ENCODE measurements at places on chromosomes 3 and 15. TPM values are rescaled to one million over a fixed set of nuclear protein-coding genes. Genes with fewer than 3 reads are reported as not detected.
A peak's percentile ranks its signal among the peaks of the same experiment; 100 is the strongest.

ATG3 gene
- total RNA-seq = 25.5 TPM

ILDR1 gene
- 5.2 TPM for total RNA-seq

DNAH12 gene
- 0.81 TPM for total RNA-seq

IMPG2 gene
- 0.12 TPM for total RNA-seq

SPTBN5 gene
- 0.60 TPM for total RNA-seq

TOP2B gene
- total RNA-seq = 28.9 TPM

NDUFB5 gene
- 46.4 TPM for total RNA-seq

PARL gene
- total RNA-seq = 42.9 TPM

GRCh38 chr3:172844428-172844827 is 93.9 kb downstream of the ECT2 start:
- DNase-seq = no peak
- no peaks in the 10 kb centered on the region for H3K27me3 ChIP-seq
- H3K27ac ChIP-seq = no peak overlapping the region
- H3K4me3 ChIP-seq = no peak overlapping the region

DNA sequence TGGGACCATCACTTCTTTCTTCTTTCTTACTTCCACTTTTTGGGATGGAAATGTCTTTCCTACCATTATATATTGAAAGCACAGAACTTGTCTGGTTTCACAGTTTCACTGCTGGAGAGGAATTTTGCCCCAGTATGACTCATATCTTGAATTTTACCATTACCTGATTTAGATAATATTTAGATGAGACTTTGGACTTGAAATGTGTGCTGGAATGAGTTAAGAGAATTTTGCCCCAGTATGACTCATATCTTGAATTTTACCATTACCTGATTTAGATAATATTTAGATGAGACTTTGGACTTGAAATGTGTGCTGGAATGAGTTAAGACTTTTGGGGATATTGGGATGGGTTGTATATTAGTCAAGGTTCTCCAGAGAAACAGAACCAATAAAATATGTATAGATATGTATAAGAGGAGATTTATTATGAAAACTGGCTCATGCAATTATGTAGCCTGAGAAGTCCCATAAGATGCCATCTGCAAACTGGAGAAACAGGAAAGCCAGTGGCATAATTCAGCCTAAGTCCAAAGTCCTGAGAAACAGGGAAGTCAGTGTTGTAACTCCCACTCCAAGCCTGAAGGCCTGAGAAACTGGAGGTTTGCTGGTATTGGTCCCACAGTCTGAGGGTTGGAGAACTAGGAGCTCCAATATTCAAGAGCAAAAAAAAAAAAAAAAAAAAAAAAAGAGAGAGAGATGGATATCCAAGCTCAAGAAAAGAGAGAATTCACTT is 1029.2 kb downstream of the EPHA3 start:
- peak overlapping the region; percentile 44 for H3K27ac ChIP-seq
- peak; percentile 11 for DNase-seq
- no peaks in the 10 kb centered on the region for H3K4me1 ChIP-seq
- H3K27me3 ChIP-seq = no peaks in the 10 kb centered on the region
- no peak overlapping the region for H3K4me3 ChIP-seq

DNA sequence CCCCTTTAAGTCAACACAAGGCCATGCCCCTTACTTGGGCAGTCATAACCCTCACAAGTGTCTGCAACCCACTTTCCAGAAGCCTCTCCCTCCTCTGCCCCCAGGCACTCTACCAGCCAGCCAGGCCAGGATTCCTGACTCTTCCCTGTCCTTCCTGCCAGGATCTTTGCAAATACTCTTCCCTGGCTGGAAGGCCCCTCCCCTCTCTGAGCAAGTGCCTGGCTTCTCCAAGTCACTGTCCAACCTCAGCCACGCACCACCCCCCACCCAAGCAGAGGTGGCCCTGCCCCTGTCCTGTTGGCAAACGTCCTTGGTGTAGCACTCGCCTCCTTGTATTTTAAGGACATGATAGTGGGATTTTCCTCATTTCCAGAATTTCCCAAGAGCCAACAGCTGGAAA is 54.7 kb upstream of the USP3 start:
- H3K36me3 ChIP-seq = no peaks in the 10 kb centered on the region
- no peaks in the 10 kb centered on the region for H3K27me3 ChIP-seq
- H3K4me3 ChIP-seq = no peak overlapping the region
- H3K4me1 ChIP-seq = no peaks in the 10 kb centered on the region
- DNase-seq = no peak

- no peaks in the 10 kb centered on the region for H3K36me3 ChIP-seq
- peaks cover 11% of the 10 kb centered on the region for H3K4me1 ChIP-seq
- H3K27me3 ChIP-seq = no peaks in the 10 kb centered on the region
Observed at GRCh38 chr3:160796813-160797164, 40.8 kb downstream of the PPM1L start.

GRCh38 chr15:77352887-77353286 is 67.0 kb downstream of the PEAK1 start:
- H3K27me3 ChIP-seq = no peaks in the 10 kb centered on the region
- no peak for DNase-seq
- H3K27ac ChIP-seq = no peak overlapping the region
- no peak overlapping the region for H3K4me3 ChIP-seq
- no peaks in the 10 kb centered on the region for H3K4me1 ChIP-seq
- H3K36me3 ChIP-seq = no peaks in the 10 kb centered on the region

GRCh38 chr3:188242436-188243123 is 88.6 kb downstream of the LPP start:
- H3K27ac ChIP-seq = no peak overlapping the region
- DNase-seq = no peak
- no peaks in the 10 kb centered on the region for H3K36me3 ChIP-seq
- no peak overlapping the region for H3K4me3 ChIP-seq
- no peaks in the 10 kb centered on the region for H3K27me3 ChIP-seq
- H3K4me1 ChIP-seq = peaks cover 4% of the 10 kb centered on the region

GRCh38 chr3:175129571-175129970 is 270.4 kb downstream of the NAALADL2 start:
- no peaks in the 10 kb centered on the region for H3K36me3 ChIP-seq
- H3K27me3 ChIP-seq = no peaks in the 10 kb centered on the region
- no peak overlapping the region for H3K27ac ChIP-seq
- no peak overlapping the region for H3K4me3 ChIP-seq
- H3K4me1 ChIP-seq = no peaks in the 10 kb centered on the region

DNA sequence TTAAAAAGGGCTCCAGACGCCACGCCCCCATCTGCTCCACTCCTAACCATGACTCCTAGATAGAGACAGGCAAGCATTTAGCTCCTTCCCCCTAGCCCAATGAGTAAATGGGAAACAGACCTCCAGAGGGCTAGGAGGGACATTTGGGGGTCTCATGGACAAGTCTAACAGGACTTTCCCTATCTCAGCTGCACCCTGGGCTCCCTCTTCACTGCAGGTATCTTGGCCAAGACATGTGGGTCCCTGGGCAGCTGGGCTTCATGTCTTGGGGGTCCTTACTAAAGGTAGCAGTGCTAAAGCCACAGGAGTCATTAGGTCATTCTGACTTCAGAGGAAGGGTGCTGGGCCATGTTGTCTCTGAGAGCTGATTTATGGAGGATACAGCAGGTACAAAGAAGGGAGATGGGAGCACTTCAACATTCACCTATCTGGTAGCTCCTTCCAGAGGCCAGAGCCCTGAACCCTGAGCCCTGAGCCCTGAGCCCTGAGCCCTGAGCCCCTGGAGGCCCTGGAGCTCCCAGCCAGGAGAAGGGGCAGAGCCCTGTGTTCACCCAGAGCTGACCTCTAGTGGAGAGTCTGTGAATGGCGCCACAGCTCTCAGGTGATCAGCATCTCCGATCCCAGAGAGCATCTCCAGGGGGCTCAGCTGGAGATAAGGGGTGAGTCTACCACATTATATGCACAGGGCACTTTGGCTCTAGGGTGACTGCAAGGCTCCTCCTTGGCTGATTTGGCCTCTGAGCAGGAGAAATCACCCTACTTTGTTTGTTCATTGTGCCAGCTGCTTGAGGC is 40.1 kb upstream of the EPHB1 start:
- no peaks in the 10 kb centered on the region for H3K27me3 ChIP-seq
- no peak overlapping the region for H3K27ac ChIP-seq
- H3K36me3 ChIP-seq = no peaks in the 10 kb centered on the region

- no peaks in the 10 kb centered on the region for H3K27me3 ChIP-seq
- H3K36me3 ChIP-seq = no peaks in the 10 kb centered on the region
- no peak for DNase-seq
- H3K4me3 ChIP-seq = no peak overlapping the region
- no peaks in the 10 kb centered on the region for H3K4me1 ChIP-seq
- no peak overlapping the region for H3K27ac ChIP-seq
Observed at GRCh38 chr3:116039651-116039985, 405.7 kb downstream of the LSAMP start.

DNA sequence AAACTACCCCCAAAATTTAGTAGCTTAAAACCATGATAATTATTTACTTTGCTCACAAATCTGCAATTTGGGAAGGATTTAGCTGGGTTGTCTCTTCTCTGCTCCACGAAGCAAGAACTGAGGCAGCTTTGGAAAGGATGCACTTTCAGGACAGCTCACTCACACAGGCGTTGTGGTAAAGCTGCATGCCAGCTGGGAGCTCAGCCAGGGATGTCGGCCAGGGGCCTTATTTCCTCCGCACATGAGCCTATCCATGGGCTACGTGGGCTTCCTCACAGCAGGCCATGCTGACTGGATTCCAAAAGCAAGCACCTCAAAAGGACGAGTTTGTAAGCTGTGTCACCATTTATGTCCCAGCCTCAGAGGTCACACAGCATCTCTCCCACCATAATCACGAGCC is 301.3 kb upstream of the IGF1R start:
- no peak overlapping the region for H3K27ac ChIP-seq
- no peaks in the 10 kb centered on the region for H3K36me3 ChIP-seq
- H3K4me3 ChIP-seq = no peak overlapping the region
- no peaks in the 10 kb centered on the region for H3K4me1 ChIP-seq
- DNase-seq = no peak
- no peaks in the 10 kb centered on the region for H3K27me3 ChIP-seq

- no peaks in the 10 kb centered on the region for H3K4me1 ChIP-seq
- DNase-seq = no peak
- no peak overlapping the region for H3K4me3 ChIP-seq
- H3K27me3 ChIP-seq = no peaks in the 10 kb centered on the region
- no peak overlapping the region for H3K27ac ChIP-seq
Observed at GRCh38 chr3:138718849-138719248, 110.3 kb downstream of the FAIM start.

DNA sequence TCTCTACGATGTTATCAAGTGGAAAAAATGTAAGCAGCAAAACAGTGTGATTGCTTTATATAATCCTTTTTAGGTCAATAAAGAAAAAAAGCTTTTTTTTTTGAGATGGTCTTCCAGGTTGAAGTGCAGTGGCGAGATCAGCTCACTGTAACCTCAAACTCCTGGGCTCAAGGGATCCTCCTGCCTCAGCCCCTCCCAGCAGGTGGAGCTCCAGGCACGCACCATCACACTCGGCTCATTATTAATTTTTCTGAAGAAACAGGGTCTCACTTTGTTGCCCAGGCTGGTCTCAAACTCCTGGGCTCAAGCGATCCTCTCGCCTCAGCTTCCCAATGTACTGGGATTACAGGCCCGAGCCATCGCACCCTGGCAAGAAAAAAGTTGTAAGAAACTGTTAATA is 17.3 kb downstream of the RNF168 start:
- H3K27me3 ChIP-seq = no peaks in the 10 kb centered on the region
- no peak overlapping the region for H3K4me3 ChIP-seq
- no peaks in the 10 kb centered on the region for H3K36me3 ChIP-seq

DNA sequence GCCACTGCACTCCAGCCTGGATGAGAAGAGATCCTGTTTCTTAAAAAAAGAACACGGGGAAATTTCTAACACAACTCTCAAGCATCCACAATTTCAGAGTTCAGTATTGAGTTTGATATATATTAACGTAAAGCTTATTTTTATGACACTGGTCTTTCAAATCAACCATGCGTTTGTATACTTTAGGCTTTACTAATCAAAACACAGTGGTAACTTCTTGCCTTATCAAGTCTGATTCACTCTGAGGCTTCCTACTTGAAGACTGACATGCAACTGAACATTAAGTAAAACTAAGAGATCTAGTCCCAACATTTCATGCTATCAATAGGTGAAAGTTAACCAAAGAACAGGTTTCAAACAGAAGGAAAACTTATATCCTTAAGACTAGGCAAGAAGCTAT is 46.7 kb downstream of the PRTG start:
- no peaks in the 10 kb centered on the region for H3K4me1 ChIP-seq
- no peaks in the 10 kb centered on the region for H3K36me3 ChIP-seq
- no peak for DNase-seq
- no peak overlapping the region for H3K27ac ChIP-seq
- H3K4me3 ChIP-seq = no peak overlapping the region

DNA sequence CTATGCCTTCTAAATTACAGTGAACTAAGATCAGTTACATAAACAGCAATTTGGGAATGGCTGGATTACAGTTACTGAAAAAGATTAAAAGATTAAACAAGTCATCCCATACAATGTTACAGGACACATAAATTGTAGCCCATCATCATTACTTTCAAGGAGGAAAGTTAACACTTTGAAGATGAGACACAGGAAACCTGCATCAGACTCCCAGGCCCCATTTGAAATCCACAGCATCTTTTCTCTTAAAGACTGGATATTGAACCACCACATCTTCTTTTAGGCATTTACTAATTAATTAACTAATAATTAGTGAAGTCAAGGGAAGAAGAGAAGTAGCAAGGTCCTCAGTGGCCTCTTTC is 170.2 kb downstream of the PLCL2 start:
- H3K36me3 ChIP-seq = no peaks in the 10 kb centered on the region
- no peak overlapping the region for H3K27ac ChIP-seq
- no peaks in the 10 kb centered on the region for H3K27me3 ChIP-seq
- H3K4me1 ChIP-seq = no peaks in the 10 kb centered on the region

DNA sequence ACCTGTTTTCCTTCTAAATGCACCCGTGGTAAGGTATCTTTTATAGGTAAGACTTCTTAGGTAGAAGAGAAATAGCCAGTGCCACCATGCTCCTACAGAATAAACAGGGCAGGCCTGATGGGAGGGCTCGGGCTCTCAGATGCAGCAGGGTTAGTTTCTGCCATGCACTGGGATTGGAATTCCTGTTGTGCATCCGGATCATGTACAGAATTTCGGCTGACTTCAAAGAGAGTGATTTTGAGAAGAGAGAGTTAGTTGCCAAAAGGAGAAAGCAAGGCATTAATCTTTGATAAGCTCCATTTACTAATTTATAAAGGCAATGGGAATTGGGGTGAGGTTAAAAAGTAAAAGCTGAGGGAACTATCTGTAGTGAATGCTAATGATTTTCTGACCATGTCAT is 211.2 kb downstream of the WDR72 start:
- no peaks in the 10 kb centered on the region for H3K36me3 ChIP-seq
- peaks cover 12% of the 10 kb centered on the region for H3K4me1 ChIP-seq
- H3K4me3 ChIP-seq = no peak overlapping the region

Data from pancreas (tissue), 10 donors.